Activated CD8-positive, alpha-beta T cell treated with anti-CD3 and anti-CD28 coated beads, Interleukin-2, amount 10 ng/mL, durations not matched to agents 7 days and 5 days (primary cell): ENCODE measurements at places on chromosomes 5 and 9. TPM values are rescaled to one million over a fixed set of nuclear protein-coding genes. Genes with fewer than 3 reads are reported as not detected.

The IL31RA gene
- not detected for total RNA-seq

The PCDHGA12 gene
- total RNA-seq: not detected

The PRSS3 gene
- not detected for total RNA-seq

The PCDHB1 gene
- not detected for total RNA-seq

DNA sequence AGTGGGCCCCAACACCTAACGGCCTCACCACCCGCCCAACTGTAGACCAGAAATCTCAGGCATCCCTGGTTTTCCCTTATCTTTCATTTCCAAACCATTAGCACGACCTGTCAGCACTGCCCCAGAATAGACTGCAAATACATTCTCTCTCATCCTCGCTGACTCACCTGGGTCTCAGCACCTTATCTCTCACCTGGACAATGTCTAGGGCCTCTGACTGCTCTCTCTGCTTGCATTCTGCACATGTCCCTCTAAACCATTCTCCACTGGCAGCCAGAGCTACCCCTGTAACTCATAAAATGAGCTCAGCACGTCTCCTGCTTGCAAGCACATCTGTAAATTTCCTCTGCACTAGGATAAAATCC is 12.7 kb downstream of the CKMT2 start:
- DNase-seq: no peak

DNA sequence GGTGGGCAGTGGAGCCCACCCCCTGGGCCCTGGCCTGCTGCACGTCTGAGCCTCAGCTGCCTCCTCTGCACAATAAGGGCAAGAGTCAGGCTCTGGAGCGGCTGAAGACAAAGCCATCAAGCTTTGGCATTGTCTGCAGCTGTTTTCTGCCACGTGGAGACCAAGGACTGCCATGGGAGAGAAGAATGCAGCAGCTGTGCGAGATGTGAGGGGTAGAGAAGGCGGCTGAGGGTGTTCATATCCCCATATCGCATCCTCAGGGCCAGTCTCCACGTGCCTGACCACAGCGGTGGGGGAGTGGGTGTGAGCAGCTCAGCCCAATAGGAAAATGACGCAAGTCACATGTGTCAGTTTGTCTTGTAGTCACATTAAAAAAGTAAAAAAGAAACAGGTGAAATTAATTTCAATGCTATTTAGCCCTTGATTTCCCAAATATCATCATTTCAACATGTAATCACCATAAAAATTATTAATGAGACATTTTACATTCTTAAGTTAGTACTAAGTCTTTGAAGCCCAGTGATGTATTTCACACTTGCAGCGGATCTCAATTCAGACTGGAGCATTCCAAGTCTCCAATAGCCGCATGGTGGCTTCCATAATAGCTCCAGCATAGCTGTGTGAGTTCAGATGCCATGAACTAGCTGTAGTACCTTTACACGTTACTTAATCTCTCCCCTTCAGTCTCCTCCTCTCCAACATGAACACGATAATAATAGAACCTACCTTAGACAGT is 6.6 kb downstream of the C1QTNF2 start:
- no peak for DNase-seq

GRCh38 chr5:135397084-135397483 is 1.9 kb downstream of the MACROH2A1 start:
- no peak for DNase-seq

GRCh38 chr9:107739601-107740082 is 250.1 kb upstream of the KLF4 start:
- DNase-seq: no peak

DNA sequence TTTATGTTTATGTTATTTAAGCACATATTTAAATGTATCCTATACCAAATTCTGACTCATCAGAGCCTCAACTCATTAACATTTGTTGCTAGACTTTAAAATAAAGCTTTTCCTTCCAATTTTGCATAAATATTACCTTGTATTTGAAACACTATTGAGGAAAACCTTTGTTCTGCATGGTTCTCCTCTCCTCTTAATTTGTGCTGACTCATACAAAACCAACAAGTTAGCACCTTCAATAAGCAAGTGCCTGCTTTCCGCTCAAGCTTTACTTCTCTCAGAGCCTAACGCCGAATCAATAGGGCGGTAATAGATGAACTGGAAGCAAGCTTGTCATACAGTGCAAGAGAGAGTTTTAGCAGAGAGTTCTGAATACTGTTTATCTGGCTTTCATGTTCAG is 7.9 kb downstream of the AMACR start:
- DNase-seq: no peak

DNA sequence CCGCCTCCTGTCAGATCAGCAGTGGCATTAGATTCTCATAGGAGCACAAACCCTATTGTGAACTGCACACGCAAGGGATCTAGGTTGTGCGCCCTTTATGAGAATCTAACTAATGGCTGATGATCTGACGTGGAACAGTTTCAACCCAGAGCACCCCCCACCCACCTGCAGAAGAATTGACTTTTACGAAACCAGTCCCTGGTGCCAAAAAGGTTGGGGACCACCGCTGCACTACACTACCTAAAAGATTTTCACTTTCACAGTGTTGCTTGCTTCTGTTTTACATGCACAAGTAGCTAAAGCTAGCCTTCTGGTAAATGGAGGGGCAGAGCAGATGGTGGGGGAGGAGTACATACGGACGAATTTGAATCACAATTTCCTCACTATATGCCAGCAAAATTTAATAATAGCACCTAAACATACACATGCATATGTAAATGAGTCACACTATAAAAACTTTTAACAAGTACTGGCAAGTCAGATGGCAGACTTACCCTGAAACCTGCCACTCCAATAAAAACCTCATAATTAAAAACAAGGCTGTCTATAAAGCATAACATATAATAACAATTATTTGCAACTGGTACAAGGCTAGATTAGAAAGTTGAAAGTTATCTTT is 24.0 kb upstream of the CDKN2B start:
- DNase-seq: no peak
